ENCODE measurements at places on chromosomes 5 and 9. TPM values are rescaled to one million over a fixed set of nuclear protein-coding genes. Genes with fewer than 3 reads are reported as not detected.

DNA sequence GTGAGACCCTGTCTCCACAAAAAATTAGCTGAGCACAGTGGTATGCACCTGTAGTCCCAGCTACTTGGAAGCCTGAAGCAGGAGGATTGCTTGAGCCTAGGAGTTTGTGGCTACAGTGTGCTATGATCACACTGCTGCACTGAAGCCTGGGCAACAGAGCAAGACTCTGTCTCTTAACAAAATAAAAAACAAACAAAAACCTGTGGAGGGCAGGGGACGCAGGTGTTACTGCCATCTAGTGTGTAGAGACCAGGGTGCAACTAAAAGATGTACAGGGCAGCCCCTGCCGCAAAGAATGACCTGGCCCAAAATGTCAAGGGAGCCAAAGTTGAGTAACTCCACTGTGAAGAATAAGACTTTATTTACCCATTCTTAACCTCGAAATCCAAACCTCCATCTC lies 27.1 kb downstream of the ASPN start:
- H3K36me3 ChIP-seq: peaks cover 15% of the 10 kb centered on the region
- no peak for DNase-seq

DNA sequence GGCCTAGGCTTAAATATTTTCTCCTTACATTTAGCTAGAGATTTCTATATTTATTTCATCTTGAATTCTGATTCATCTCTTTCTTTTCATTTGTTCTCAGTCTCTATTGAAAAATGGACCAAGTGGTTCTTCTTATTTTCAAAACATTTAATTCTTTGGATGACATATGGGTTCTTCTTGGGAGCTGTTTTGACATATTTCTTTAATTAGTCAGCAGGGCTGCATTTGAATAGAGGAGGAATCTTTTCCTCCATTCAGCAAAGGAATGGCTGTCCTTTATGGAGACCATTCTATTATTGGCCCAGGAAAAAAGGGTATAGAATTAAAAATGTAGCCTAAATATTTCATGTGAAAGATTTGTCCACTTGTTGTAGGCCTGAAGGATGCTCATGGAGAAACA lies 109.9 kb downstream of the RPS23 start:
- H3K27ac ChIP-seq: no peak overlapping the region
- no peaks in the 10 kb centered on the region for H3K27me3 ChIP-seq
- H3K36me3 ChIP-seq: no peaks in the 10 kb centered on the region
- no peak overlapping the region for H3K4me3 ChIP-seq

IGIP gene
- 5.9 TPM for total RNA-seq

PLAC8L1 gene
- total RNA-seq: 0.97 TPM

GRCh38 chr9:79989079-79989478 lies 417.3 kb downstream of the TLE4 start:
- H3K36me3 ChIP-seq: no peaks in the 10 kb centered on the region
- no peak for DNase-seq
- no peaks in the 10 kb centered on the region for H3K27me3 ChIP-seq
- H3K4me3 ChIP-seq: no peak overlapping the region
